Nasal cavity respiratory epithelium epithelial cell of viscerocranial mucosa (primary cell): ENCODE measurements at places on chromosomes 1 and 21. TPM values are rescaled to one million over a fixed set of nuclear protein-coding genes. Genes with fewer than 3 reads are reported as not detected.

Gene TCEA3
- total RNA-seq: 2.1 and 19.4 TPM in 2 replicates

Gene IGSF21
- total RNA-seq: not detected in 2 replicates

Gene GBP3
- 8.9 and 32.0 TPM in 2 replicates for total RNA-seq

Gene LRRN2
- not detected in 2 replicates for total RNA-seq

Gene MSH4
- 0.34 and 1.1 TPM in 2 replicates for total RNA-seq

Gene RPAP2
- total RNA-seq: 4.4 and 23.6 TPM in 2 replicates

Gene ETV3L
- total RNA-seq: not detected in 2 replicates
